ENCODE measurements at places on chromosomes 11 and 22.

DNA sequence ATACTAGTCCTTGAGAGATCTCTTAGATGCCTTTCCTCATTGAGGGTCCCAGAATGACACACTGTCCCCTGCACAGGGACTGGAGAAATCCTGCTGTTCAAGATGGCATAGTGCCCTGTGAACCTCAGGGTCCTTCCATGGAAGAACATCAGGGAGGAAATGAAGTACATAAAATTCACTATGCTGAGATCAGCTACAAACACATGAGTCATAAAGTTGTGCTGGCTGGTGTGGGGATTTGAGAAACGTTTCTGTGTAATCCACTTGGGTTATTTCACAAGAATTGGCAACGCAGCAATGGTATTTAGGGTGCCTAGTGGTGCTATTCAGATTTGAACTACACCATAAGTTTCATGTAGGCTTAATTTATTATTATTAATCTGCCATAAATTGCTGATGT is 174.4 kb downstream of the MAML2 start:
- DNase-seq = no peak

DNA sequence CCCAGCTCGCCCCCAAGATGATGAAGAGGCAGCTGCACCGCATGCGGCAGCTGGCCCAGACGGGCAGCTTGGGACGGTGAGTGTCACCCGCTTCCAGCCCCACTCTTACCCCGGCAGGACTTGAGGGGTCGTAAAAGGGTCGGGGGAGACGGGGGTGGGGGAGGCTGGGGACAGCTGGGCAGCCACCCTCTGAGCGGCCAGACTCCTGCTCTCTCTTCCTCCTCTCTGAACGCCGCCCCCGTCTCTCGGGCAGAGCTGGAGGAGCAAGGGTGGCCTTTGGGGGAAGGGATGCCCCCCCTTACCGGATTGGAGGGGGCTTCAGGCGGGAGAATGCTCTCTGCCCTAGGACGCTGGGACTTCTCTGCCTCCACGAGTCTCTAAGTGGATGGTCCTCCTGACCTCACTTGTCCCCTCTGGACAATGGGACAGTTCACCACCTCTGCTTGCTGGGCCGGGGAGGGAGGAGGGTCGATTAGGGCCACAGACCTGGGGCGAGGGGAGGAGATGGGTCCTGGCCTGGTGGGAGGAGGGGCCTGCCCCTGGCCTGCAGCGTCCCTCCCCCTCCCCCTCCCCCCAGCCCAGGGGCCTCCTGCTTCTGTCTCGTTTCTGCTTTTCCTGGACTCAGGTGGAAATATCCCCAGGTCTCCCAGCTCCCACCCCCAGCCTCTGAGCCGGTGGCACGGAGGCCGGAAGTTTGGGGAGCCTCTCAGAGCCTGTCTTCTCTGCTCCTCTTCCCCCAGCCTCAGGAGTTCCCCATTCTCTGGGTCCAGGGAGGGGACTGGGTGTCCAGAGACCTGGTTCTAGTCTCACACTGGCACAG is 512 bp downstream of the SH3BP1 start:
- DNase-seq = no peak

DNA sequence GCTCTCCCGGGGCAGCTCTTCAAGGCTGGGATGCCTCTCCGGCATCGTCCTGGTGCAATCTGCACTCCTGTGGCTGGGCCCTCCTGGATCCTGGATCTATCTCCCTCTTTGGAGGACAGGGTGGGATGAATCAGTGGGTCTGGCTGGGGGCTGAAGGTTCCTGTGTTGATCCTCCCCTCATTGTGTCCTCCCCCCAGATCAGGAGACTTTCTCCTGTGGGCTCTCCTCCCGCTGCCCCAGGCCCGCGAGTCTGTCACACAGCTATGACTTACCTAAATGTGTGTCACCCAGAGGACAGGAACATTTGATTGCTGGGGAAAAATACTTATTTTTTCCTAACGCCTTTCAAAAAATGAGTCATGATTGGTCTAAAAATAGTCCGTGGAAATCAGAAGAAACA is 106.8 kb upstream of the NECTIN1 start:
- no peak for DNase-seq

DNA sequence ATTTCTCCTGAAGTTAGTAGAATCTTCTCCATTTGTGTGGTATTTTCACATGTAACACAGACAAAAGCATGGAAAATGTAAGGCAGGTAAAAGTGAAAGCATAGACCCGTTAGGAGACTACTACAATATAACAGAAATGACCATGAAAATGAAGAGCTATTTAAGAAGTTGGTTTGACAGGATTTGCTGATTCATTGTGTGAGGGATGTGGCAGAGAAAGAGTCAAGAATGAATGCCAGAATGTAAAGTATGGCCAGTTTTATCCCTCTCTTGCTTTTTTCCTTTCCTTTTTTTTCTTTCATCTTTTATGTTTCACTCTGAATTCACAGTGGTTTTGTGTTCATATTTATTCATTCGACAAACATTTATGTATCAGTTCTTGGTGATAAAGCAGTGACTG is 115.9 kb downstream of the ARFGAP2 start:
- no peak for DNase-seq

DNA sequence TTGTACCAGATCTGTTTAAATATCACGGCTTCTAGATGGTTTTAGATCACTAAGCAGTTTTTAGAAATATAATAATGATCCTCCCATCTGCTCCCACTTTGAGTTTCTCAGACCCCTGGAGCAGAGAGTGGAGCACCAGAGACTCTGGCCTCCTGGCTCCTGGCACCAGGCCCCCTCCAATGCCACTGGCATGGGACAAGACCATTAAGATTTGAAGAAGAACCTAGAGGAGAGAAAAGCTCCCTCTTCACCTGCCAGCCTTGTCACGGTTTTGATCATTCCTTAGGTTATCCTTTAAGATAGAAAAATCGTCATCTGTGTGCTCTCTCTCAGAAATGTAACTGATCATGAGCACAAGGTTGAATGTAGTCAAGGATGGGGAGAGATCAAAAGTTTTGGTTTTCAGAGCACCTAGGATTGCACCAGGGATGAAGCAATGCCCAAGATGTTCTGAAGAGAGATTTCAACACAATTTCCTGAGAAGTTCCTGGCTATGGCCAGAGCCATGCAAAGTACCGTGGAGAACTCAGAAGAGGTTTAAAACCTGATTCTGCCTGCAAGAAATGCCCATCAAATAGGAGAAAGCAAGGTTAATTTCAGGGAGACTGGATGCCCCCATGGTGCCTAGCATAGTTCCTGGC is 22.2 kb downstream of the IL10RA start:
- no peak for DNase-seq

DNA sequence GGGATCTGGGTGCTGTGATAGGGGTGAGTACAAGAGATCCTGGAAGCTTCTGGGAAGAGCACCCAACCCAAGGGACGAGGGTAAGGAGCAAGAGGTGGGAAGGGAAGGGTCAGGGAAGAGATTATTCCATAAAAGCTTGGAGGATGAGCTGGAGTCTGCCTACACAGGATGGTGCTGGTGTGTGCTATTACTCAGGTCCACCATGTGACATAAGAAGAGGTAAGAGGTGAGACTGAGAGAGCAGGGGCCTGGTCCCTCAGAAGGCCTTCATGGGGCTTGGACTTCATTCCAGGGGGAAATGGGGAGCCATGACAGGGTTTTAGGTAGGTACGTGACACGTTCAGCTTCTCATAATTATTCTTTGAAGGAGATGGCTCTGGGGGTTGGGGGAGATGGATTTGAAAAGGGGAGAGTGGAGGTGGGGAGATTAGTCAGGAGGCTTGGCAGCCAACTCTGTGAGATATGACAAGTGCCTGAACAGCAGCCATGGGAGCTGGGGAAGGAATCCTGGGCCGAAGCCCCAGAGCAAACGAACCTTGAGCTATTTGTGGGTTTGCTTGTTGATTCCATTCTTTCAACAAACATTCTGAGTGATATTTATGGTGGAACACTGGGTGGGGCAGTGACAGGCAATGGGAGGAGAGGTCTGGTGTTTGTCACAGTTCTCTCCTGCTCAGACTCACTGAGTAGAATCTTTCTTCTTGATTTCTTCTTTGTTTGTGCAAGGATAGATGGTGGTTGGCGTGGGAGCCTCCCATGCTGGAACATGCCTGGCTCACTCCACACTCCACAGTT is 11.2 kb upstream of the NCAM1 start:
- no peak for DNase-seq

DNA sequence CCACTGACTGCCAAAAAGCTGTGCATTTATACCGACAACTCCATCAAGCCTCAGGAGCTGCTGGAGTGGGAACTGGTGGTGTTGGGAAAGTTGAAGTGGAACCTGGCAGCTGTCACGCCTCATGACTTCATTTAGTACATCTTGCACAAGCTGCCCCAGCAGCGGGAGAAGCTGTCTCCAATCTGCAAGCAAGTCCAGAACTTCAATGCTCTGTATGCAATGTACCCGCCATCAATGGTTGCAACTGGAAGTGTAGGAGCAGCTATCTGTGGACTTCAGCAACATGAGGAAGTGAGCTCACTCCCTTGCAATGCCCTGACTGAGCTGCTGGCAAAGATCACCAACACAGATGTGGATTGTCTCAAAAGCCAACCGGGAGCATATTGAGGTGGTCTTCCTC is at the start of gene SLC22A25:
Gene SLC22A25 (minus strand): TSS at position 67 of the 400 bp plus-strand sequence. CDS start 13,947 bp downstream, outside the sequence.
- no peak for DNase-seq

DNA sequence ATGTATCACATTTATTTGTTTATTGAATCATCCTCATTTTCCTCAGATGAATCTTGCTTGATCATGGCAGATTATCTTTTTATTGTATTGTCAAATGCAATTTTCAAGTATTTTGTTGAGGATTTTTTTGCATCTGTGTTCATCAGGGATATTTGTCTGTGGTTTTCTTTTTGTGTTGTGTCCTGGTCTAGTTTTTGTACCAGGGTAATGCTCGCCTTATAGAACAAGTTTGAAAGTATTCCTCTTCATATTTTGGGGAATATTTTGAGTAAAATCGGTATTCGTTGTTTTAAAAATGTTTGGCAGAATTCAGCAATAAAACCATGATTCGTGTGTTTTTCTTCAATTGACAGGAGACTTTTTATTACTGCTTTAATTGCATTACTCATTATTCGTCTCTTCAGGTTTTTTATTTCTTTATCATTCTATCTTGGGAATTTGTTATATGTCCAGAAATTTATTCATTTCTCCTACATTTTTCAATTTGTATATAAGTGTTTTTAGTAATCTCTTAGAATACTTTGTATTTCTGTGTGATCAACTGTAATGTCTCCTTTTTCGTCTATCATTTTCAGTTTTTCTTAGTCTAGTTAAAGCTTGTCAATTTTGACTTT is 113.4 kb upstream of the SERPIND1 start:
- no peak for DNase-seq

- DNase-seq = no peak
These were observed 355.3 kb upstream of the CCDC90B start for GRCh38 chr11:83641511-83641910.

DNA sequence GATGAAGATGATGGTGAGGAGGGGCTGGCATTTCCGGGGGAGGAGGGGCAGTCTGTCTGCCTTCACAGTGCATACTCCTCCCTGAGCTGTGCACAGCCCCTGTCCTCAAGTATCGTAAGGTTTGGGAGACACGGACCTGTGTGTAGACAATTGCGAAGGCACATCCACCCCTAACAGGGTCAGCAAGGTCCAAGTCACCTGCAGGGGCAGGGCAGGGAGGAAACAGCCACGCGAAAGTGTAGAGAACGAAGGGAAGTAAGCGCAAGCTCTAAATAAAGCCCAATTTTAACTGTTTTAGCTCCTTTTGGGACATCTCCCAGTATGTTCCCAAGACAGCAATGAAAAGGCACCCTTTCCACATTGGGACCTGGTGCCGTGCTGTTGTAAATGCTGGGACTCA is 448.2 kb downstream of the TBC1D22A start:
- no peak for DNase-seq

DNA sequence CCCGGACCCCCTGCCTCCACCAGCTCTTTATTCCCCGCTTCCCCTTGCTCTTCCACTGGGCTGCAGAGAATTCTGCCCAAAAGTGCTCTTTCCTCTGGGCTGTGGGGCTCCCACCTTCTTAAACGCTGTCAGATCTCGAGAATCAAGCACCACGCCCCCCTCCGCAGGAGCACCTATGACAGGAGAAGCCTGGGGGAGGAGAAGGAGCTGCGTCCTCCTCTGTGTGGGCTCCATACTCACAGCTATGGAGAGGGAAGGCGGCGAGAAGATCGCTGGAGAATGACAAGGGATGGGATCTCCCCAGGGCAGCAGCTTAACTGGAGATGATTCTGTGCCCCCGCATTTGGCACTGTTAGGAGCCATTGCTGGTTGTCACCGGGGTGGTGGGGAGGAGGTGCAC is 19.7 kb downstream of the SHISAL1 start:
- no peak for DNase-seq

GRCh38 chr11:57778318-57779037 is 16.9 kb downstream of the CTNND1 start:
- DNase-seq = no peak

- no peak for DNase-seq
These were observed 88.9 kb upstream of the DDI1 start for GRCh38 chr11:103947546-103947919.

GRCh38 chr11:77188633-77189491 is 60.8 kb downstream of the MYO7A start:
- no peak for DNase-seq

- DNase-seq = no peak
These were observed 189.5 kb downstream of the DDX10 start for GRCh38 chr11:108854346-108854745.

- no peak for DNase-seq
These were observed 742 bp upstream of the CASP4 start for GRCh38 chr11:104968856-104969776.

GRCh38 chr22:28780296-28780695 is 7.8 kb downstream of the CCDC117 start:
- no peak for DNase-seq

GRCh38 chr22:30572840-30573593 is 1.4 kb downstream of the GAL3ST1 start:
- no peak for DNase-seq

DNA sequence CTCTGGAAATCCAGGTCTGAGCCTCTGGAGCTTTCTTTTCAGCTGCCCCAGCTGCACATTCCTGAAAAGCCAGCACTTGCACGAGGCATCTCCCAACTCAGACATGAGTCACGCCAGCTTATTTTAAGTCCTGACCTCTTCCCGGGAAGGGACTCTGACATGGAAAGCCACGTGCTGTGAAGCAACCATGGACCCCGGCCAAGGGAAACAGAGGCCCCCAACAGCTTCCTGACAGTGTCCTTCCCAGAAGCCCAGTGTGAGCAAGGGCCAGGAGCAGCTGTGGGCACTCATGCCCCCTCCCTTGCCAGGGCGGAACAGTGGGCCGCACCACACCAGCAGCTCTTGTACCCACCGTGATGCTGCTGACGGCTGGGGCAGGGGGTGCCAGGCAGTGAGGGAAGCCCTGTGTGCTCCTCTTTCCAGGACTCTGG is 118.8 kb upstream of the CADM1 start:
- no peak for DNase-seq
